ENCODE measurements at places on chromosomes 5 and 9.

- no peak for DNase-seq
Measured at GRCh38 chr5:171914726-171915338, 91.6 kb downstream of the FBXW11 start.

GRCh38 chr5:16542236-16542635 is 74.6 kb downstream of the RETREG1 start:
- DNase-seq, result peak; percentile 30

DNA sequence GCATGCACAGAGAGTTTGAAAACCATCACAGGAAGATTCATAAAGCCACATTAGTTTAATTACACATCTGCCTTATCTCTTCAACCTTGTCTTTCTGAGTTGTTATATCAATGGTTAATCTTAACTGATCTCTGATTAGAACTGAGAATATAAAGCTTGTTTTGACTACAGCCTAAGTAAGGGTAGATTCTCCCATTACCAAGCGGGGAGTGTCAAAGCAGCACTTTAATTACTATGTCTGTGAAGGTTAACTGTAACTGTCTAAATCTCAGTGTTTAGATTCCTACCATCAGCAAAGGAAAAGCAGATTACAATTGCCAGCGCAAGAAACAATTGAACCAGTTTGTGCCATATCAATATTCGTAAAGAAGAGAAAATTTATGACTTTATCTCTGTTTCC is 348.7 kb downstream of the CDH12 start:
- no peak for DNase-seq

GRCh38 chr5:9156282-9156681 is 389.6 kb downstream of the SEMA5A start:
- no peak for DNase-seq

DNA sequence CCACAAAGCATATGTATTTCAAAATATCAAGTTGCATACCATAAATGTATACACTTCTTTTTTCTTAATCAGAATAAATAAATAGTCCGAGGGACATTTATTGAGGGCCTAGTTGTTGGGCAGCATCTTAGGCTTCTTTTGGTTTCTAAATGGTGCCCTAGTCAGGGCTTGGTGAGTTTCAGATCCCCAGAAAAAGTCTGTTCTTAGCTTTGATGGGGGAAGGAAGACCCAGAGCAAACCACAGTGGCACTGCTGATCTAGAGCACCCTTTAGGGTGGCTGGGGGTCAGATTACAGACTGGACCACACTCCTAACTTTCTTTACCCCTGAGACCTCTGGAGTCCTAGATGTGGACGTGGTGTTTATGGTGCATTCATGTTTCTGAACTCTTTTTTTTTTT is 97.8 kb downstream of the C9orf152 start:
- DNase-seq, result no peak

GRCh38 chr5:97142521-97143254 is at the start of gene LIX1:
Gene LIX1 (minus strand): TSS chr5:97142611. CDS start chr5:97142576, 35 bp downstream.
- DNase-seq, result peak; percentile 34

DNA sequence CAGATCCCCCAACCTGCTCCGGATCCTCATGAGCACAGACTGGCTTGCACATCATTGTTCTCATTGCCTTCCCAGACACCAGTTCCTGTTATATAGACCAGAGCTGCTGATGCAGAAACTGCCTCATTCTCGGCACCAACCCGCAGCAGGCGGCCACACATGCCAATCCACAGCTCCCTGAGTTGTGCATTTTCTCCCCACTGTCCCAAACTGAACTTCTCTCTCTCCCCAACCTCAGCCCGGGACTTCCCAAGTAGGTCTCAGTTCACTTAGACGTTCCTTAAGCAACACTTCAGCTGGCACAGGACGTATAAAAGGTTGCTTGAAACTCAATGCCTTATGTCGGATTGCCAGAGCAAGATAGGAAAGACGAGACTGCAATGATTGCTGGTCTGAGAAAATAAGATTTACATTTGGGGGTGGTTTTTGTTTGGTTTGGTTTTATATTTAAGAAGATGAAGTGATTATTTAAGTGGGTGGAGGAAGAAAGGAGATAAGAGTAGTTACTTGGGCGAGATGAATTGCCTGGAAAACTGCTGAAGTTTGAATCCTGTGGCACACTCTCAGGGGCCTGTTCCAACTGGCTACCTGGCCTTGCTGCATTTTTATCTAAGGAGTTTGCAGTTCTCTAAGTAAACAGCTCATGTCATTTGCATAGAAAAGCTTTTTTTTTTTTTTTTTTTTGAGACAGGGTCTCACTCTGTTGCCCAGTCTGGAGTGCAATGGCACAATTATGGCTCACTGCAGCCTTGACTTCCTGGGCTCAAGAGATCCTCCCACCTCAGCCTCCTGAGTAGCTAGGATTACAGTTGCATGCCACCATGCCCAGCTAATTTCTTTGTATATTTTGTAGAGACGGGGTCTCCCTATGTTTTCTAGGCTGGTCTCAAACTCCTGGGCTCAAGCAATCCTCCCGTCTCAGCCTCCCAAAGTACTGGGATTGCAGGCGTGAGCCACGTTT is 155.4 kb downstream of the GOLPH3 start:
- DNase-seq, result no peak

- no peak for DNase-seq
Measured at GRCh38 chr9:86924206-86924605, 23.1 kb downstream of the GAS1 start.

DNA sequence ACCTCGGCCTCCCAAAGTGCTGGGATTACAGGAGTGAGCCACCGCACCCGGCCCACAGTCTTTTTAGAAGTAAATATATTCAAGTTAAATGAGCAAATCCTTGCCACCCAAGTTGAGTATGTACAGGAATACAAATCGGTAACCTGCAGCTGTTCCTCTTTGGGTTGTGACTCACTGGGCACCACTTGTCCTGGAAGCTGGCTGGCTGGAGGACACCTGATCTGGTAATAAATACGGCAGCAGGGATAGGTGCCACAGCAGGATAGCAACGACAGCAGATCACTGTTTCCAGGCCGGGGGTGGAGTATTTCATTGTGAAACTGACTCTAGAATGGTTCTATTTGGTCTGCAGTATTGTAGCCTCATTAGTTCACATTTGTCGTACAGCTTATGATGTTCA is 35.7 kb upstream of the SLC36A2 start:
- DNase-seq, result no peak

- no peak for DNase-seq
Measured at GRCh38 chr9:124215368-124215910, 42.3 kb upstream of the NEK6 start.

GRCh38 chr9:4425319-4426045 is 64.8 kb upstream of the SLC1A1 start:
- no peak for DNase-seq

- no peak for DNase-seq
Measured at GRCh38 chr9:37534901-37535300, 41.3 kb downstream of the FBXO10 start.

GRCh38 chr5:141493500-141494422 is 4.9 kb downstream of the PCDHGC5 start:
- DNase-seq, result no peak

DNA sequence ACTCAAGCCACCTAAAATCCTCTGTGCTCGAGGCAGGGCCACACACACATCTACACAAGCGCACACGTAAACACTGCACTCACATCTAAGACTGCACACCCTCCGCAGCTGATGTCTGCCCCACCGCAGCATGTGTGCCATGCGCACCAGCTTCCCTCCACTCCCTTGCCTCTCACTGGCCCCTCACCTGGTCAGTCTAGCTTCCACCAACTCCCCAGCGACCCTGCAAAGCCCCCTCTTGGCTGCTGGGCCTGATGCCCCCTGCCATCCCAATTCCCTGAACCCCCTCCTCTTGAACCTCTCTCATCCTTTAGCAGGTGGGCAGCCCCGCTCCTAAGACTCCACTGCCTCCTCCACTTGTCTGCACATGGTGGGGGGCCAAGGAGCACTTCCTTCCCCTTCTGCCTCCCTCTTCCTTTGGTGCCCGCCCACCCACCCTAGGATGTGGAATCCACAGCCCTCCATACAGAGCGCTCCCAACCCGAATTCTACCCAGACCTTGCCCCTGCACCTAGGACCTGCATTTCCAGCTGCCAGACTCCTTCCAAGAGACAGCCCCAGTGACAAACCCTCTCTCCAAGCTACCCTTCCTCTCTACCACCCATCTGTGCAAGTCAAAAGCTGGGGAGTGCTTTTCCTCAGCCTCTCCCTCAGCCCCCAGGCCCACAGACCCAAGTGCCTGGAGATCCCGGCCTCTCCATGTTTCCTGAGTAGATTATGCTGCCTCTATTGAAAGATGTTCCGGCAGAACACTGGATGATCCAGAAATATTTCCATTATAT is 23.9 kb downstream of the ADAMTS2 start:
- DNase-seq, result no peak

DNA sequence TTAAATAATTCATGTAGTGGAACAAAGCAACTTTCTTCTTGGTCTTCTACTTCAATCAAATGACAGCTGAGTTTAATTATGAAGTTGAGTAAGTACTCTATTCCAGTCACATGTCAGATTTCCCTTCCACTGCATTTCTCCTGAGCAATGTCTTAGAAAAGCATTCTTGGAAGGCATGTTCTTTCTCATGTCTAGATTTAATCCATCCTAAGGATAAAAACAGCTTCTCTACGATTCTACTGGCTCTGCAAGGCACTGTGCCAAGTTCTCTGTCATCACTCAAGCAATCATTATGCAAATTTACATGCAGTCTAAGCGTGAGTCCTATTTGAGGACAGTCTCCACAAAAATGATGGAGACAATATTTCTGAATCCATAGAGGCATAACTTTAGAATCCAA is 142.4 kb downstream of the YIPF5 start:
- no peak for DNase-seq

DNA sequence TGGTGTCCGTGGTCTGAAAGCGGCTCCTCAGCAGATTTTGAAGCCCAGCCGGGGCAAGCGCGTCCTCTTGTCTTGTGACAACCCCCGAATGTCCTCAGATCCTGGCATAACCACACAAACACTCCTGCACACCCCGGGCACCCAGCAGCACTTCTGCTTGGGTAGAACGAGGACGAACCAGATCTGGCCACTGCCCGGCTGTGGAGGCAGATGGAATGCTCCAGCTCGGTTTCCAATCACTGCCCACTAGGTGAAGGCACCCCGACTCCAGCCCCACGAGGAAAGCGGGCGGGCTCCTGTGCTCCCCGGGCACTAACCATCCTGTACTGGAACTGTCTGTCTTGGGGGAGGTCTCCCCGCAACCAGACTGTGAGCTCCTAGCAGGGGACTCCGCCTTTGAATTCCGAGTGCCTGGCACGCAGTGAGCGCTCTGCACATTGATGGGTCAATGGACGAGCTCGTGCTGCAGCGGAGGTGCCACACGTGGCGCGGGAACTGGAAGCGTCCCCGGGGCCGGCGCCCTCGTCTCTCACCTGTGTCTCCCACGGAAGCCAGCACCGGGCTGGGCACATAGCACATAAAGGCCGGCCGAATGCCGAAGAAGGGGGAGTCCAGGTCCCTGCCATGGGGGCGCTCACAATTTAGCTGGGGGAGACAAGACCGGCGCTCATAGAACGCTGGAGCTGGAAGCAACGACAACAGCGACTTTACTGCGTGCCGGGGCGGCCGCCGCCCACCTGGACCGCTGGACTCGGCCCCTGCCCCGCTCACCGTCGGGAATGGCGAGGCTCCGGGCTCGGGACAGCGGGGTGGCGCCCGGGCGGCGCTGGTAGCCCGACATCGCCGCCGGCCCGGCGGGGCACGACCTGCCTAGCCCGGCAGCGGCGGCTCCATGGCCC is 608 bp downstream of the ENTR1 start:
- DNase-seq, result peak; percentile 41

DNA sequence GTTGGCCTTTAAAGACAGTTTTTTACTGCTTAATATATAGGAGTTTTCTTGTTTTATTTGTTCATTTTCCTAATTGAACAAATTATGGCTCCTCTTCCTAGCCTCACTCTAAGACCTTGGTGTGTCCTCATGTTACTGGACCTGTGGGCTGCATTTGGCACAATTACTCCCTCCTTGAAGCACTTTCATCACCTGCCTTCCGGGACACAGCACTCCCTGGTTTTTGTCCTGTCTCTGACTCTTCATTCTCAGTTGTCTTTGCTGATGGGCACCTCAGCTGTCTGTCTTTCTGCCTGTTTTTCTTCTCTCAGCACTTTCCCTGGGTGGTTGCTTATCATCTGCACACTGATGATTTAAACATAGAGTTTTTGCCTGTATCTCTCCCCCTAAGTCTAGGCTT is 13.6 kb downstream of the GTF3C4 start:
- DNase-seq, result no peak

- DNase-seq, result no peak
Measured at GRCh38 chr5:11904265-11904906, at the start of gene CTNND2. Gene CTNND2 (minus strand): TSS chr5:11904446. CDS start chr5:11903853, 593 bp downstream.

- no peak for DNase-seq
Measured at GRCh38 chr5:90022002-90022710, 387.4 kb downstream of the CETN3 start.

DNA sequence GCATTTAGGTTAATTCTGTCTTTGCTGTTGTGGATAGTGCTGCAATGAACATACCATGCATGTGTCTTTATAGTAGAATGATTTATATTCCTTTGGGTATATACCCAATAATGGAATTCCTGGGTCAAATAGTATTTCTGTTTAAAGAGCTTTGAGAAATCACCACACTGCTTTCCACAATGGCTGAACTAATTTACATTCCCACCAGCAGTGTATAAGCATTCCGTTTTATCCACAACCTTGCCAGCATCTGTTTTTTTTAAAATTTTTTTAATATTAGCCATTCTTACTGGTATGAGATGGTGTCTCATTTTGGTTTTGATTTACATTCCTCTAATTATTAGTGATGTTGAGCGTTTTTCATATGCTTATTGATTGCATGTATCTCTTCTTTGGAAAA is 15.5 kb upstream of the TARS1 start:
- no peak for DNase-seq

DNA sequence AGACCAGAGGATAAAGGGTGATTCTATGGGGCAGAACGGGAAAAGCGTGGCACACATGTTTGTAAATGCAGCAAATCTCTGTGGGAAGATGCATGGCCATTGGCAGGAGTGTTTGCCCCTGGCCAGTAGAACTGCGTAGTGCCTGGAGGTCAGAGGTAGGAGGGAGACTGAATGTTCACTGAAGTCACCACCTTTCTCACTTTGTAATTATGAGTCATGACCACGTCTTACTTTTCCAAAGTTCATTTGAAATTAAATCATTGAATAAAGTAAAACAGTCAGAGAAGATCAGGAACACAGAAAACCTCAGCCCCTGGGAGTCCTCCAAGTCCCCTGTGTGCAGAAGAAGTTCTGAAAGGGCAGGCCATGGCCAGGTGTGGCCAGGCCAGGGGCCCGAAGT is 4.6 kb downstream of the PTGES start:
- no peak for DNase-seq

DNA sequence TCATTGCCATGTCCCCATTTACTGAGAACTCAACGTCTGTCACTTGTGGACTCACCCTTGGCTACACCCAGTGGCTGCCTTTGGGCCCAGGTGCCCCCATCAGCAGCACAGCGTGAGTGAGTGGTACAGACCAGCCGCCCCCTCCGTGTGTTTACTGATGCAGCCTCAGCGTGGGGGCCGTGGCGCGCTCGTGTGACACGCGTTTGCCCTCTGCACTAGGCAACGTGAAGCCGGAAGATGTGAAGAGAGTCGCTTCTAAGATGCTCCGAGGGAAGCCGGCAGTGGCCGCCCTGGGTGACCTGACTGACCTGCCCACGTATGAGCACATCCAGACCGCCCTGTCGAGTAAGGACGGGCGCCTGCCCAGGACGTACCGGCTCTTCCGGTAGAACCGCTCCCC is 12.4 kb downstream of the PMPCA start:
- no peak for DNase-seq

- no peak for DNase-seq
Measured at GRCh38 chr9:131186622-131187021, 61.2 kb downstream of the NUP214 start.
